CD4-positive, alpha-beta memory T cell (primary cell): ENCODE measurements at places on chromosomes 3 and 15. TPM values are rescaled to one million over a fixed set of nuclear protein-coding genes. Genes with fewer than 3 reads are reported as not detected.

GRCh38 chr3:171809611-171809860, 747 bp downstream of the PLD1 start:
- DNase-seq: no peak

GRCh38 chr15:51092480-51093040, 2.1 kb downstream of the TNFAIP8L3 start:
- no peak for DNase-seq

GRCh38 chr3:145183261-145183660, 977.7 kb downstream of the PLOD2 start:
- no peak for DNase-seq

- no peak for DNase-seq
Observed at GRCh38 chr3:172300862-172301261, 147.4 kb downstream of the GHSR start.

GRCh38 chr15:68403161-68403941, 28.6 kb downstream of the ITGA11 start:
- no peak for DNase-seq

DNA sequence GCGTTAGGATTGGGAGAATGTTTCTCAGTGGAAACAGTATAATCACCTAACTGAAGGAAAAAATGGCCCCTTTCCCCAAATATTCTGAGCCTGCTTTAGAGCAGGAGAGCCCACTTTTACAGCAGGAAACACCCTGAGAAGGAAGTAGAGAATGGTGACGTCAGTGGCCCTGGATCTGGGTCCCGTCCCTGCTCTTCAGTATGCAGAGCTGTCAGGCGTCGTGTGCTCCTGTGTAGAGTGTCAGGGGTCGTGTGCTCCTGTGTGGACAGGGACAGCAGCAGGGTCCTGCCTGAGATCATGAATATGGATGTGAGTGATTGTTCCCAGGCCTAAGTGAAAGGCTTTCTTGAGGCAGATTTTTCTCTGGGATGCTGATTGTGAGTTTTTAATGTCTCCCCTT, 45.2 kb downstream of the CGNL1 start:
- no peak for DNase-seq

Gene PODXL2
- total RNA-seq: 3.3 TPM
